ENCODE measurements at places on chromosomes 3 and 15. TPM values are rescaled to one million over a fixed set of nuclear protein-coding genes. Genes with fewer than 3 reads are reported as not detected.

The GPX1 gene
- total RNA-seq: 208 TPM

The H1-8 gene
- not detected for total RNA-seq

The CAMK2N2 gene
- total RNA-seq: 2.6 TPM

The GOLGA8M gene
- total RNA-seq: 1.5 TPM

The RBP2 gene
- total RNA-seq: not detected

The PLSCR5 gene
- not detected for total RNA-seq

The CELF6 gene
- total RNA-seq: not detected

DNA sequence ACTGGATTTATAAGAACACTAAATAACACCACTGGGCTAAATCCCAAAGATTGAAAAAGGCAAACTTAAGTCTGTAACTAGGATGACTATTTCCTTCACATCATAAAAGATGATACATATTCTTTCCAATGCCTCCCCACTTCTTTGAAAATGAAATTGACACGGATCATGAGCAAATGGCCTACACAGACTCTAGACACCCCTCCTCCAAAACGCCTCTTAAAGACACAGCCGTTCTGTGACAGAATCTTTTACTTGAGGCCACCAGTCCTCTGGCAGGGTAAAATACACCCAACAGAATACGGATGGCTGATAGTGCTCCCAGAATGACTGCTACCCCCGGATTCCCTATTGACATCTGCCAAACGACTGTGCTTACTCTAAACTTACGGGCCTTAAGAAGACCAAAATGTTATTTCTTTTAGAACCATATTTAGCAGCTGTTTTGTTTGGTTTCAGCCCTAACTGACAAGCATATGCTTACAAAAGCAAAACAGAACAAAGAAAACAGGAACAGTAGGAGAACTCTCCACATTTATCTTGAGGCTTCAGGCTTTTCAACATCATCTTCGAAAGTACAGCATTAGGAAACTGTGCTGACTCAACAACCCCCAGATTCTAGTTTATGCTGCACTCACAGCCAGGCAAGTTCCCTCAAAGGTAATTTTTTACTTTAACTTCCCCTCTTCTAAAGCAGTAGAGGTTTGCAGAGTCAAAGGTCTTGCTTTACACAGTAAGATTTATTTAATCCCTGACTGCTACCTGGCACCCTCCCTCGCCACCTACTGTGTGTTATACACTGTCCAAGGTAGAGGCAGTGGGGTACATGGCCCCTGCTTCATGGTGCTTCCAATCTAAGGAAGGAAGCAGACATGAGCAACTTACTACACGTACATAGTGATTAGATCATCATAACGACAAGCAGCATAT, 84.3 kb downstream of the TNIK start:
- no peak for DNase-seq

- DNase-seq: peak; percentile 98
Observed at GRCh38 chr3:193805448-193805847, 212.4 kb downstream of the OPA1 start.

- DNase-seq: no peak
Observed at GRCh38 chr15:54675241-54675640, 521.5 kb downstream of the RSL24D1 start.

DNA sequence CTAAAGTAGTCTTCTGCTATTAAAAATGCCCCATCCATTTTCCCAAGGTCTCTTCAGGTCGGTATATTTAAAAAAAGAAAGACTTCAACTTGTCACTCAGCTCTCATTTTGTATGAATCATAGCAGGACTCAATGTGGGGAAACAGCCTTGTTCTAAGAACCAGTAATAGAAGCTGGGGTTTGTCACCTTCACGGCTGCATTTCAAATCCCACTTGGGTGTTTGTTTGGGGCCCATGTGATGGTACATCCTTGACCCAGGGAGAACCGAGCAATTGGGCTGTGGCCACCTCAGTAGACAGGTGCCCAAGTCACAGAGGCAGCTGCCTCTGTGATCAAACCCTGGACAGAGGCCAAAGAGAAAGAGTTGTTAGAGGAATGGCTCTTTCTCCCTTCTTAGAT, 70.3 kb upstream of the ARL8B start:
- no peak for DNase-seq

GRCh38 chr15:38560456-38560926, 4.1 kb downstream of the RASGRP1 start:
- DNase-seq: no peak

DNA sequence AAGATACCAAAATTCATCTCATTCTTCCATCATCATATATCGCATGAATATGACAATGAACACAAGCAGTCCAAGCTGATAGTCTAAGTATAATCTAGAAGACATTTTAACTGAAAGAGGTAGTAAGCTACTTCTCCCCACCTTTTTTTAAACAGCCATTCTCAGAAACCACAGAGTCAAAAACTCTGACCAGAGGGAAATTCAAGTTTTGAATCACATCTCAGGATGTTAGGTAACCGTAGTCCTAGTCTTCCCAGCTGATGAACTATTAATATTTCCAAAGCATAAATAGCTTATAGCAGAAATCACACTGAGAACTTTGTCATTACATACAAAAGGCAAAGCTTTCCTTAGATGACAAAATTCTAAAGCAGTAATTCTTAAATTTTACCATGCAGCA, 25.8 kb downstream of the NPTN start:
- no peak for DNase-seq

DNA sequence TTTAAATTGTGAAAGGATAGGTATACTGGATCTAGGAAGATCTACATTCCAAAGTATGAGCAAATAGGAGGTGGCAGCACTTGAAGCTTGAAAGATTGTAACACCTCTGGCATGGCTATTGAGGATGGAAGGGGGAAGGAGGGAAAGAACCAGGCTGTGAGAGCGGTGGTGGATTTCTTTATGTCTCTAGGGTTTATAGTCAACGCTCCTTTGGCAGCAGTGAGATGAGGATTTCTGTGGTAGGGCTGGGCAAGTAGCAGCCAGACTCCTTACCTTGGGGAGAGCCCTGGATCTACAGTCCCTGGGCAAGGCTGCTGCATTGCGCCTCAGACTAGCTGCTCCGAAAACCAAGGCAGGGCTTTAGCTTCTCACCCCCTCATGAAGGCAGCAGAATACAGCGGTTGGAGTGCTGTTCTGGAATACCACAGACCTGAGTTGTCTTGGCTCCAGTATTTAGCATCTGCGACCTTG, 53.2 kb downstream of the MEF2A start:
- peak; percentile 58 for DNase-seq

- DNase-seq: peak; percentile 48
Observed at GRCh38 chr3:183385698-183386613, 42.5 kb downstream of the MCF2L2 start.

- no peak for DNase-seq
Observed at GRCh38 chr15:45225506-45226273, 26.3 kb upstream of the SLC28A2 start.

DNA sequence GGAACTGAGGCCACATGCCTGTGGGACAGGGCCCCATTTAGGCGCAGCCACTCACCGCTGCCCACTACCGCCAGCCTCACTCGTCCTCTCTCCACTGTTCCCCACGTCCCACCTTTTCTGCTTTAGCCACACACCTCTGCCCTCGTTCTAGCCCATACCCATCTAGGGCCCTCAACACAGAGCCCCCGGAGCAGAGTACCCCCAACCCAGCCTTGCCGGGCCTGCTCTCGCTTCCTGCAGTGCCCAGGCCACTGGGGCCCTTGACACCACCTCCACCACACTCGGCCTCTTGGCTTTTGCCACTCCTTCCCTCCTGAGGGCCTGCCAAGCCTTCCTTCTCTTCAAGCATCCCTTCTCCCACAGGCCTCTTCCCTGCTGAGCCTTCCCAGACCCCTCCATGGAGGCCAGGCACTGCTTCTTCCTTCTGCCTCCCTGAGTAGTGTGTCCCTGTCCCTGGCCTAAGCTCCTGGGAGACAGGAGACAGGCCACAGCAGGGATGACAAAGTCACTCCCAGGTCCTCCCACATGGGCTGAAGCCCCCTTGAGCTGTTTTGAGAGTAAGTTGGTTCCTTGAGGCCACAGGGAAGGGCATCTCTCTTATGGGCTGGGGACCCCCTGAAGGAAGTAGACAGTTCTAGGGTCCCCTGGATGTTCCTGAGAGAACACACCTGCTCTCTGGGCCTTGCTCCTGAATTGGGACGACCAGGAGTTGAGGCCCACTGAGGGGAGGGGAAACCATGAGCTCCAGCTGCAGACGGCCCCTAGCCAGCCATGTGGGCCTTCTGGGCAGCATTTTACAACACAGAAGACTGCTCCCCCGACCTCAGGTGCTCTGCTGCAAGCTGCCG, 4.4 kb downstream of the PRSS50 start:
- no peak for DNase-seq

DNA sequence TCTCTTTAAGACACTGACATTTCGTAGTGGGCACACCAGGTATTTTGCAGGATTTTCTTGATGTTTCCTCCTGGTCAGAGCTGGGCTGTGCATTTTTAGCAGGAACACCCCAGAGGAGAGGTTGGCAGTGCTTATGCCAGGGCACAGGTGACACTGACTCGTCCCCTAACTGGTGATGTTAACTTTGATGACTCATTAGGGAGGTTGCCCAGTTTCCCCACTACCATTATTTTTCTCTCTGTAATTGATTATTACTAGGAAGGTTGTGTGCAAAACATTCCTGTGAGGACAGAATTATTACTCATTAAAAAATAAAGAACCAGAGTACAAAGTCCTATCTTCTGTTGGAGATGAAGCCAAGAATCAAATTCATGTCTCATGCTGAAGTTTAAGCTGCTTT, 394.5 kb downstream of the GABRG3 start:
- DNase-seq: no peak

DNA sequence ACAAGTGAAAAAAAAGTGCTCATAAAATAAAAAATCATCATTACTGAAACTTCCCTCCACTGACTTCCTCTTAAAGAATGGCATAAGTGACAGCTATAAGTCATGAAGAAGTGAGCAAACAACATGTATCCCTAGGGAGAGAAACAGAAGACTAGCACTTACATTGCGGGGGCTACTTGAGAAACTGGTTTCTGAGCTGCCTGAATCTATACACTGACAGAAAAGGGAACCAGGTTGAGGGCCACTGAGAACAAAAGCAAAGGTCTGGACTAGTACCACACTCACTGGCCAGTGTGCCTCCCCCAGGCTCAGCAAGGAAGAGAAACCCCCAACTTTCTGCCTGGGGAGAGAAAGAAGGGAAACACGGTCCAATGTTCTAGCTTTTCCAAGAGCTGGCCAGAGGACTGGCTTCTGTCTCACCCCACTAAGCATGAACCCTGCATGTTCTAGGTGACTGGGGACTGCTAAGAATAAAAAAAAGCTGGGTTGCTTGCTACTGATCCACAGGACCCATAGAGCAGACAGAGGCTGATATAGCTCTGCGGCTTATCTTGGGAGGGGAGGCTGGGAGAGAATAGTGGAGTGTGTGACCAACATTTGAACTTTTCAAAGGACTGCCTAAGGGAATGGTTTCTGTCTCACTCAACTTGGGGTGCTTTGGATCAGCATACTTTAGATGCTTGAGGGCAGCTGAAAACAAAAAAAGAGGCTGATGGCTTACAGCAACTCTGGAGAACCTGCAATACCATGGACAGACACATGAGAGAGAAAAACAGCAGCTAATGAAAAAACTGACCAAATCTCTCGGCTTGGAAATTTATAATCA, 8.1 kb downstream of the RAD18 start:
- DNase-seq: peak; percentile 80

GRCh38 chr15:22949074-22949547, 31.1 kb downstream of the CYFIP1 start:
- DNase-seq: peak; percentile 49

- DNase-seq: no peak
Observed at GRCh38 chr3:105431200-105431599, 64.5 kb downstream of the ALCAM start.

GRCh38 chr15:29135309-29135657, 134.3 kb downstream of the NSMCE3 start:
- DNase-seq: no peak

- peak; percentile 63 for DNase-seq
Observed at GRCh38 chr15:59170295-59171066, 36.2 kb upstream of the LDHAL6B start.

- DNase-seq: no peak
Observed at GRCh38 chr3:117479095-117479494, 769.5 kb downstream of the TUSC7 start.

DNA sequence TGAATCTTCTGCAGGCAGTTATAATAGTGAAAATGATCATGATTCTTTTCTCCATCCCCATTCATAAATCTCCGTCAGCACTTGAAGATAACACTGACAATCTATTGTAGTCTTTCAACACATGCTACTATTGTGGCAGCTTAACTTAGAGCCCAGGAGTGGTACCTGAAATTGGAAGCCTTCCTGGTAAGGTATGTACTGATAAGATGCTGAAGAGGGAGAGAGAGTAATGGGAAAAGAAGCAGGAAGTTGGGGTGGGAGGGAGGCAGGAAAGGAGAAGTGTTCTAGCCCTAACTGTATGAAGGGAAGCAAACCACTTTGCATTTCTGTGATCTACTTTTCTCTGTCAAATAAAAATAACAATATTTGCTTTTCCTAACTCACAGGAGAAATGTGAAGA, 197.4 kb upstream of the RORA start:
- DNase-seq: no peak

- DNase-seq: no peak
Observed at GRCh38 chr3:46080124-46080968, 53.1 kb upstream of the XCR1 start.

DNA sequence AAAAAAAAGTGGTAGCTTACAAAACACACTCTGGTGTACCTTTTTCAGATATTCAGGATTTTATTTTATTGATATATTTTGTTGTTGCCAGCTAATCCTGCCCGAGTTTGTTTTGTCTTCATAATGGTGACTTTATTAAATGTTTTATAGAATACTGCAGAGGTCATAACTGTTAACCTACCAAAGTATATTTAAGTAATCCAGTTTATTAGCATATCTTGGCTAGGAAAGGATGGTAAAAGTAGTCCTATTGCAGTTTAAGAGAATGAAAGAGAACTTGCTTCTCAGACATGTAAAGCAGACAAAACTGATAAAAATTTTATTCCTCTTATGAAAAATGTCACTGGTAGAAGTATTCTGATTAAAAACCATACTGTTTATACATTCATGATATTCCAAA, 59.2 kb upstream of the IGSF10 start:
- no peak for DNase-seq

Measured in astrocyte (in vitro differentiated cells and primary cell).